ENCODE measurements at places on chromosomes 6 and 20.

DNA sequence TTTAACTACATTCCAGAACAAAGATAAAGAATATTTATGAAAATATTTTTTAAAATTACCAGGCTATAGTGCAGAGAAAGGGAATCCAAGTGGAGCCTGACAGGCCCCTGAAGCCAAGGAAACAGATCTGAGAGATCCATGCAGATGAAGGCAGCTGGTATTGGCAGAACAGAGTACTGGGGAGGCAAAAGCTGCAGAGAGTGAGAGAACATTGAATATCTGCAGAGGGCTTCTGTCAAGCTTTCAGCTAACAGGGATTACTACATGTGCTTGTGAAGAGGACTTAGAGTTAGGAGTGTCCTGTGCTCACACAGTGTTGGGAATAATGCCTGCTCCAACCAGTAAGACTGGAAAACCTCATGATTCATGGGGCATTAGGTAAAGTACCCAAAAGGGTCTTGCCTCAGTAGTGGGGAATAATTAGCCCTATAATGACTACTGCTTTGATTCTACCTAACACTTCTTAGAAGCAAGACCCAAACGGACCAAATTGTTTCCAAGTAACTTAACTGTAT lies 657.2 kb downstream of the DHX35 start:
- peak; percentile 27 for DNase-seq

DNA sequence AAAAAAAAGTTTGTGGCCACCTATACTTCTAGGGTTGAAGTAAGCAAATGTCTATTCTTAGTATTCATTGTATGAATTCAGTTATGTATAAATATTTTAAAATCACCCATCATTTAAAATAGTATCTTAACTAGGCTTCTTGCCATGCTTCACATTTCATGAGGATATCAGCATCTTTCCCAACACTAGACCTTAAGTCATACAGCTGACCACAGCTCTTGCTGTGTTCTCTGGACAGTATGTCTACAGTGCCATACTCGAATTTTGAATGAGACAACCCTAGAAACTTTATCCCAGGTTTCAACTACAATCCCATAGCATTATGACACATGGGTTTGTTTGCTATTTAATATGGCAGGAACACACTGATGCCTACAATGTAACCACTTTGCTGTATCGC lies 5.2 kb downstream of the TXNDC5 start:
- DNase-seq, result no peak

- no peak for DNase-seq
These were observed 443.6 kb downstream of the CDC5L start for GRCh38 chr6:44831002-44831610.

DNA sequence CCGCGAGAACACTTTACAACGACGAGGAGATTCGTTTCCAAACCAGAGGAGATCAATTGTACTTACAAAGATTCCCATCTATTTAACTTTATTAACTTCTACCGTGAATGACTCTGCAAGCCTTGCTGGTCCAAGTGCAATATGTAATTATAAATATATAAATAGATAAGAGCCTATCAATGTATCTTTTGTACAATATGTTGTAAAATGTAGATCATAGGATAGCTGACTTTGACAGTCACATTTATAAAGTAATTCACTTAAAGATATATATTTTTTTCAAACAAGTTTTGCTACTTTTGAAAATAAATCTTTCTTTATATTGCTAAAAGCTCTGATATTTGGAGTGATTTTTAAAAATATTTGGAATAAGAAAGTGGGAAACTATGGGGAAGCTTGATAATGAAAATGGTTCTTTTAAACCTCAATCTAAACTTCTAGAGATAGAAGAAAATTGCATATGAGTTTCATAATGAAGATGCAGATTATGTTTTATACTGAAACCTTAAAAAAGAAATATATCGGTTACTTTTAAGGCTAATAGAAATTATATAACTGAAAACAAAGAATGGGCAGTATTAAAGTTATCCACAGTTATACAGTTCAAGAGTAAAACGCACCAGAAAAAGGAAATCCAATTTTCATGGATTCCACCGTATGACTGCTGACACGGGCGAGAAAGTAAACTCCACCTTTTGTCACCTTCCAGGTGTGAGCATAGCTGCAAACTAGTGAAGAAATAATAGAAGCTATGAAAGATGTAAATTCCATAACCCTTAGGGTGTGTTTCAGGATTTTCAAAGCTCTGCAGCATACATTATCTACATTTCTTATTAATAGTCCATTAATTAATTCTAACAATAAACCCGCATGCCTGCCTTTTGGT lies 3.3 kb downstream of the TCF21 start:
- peak; percentile 40 for DNase-seq

DNA sequence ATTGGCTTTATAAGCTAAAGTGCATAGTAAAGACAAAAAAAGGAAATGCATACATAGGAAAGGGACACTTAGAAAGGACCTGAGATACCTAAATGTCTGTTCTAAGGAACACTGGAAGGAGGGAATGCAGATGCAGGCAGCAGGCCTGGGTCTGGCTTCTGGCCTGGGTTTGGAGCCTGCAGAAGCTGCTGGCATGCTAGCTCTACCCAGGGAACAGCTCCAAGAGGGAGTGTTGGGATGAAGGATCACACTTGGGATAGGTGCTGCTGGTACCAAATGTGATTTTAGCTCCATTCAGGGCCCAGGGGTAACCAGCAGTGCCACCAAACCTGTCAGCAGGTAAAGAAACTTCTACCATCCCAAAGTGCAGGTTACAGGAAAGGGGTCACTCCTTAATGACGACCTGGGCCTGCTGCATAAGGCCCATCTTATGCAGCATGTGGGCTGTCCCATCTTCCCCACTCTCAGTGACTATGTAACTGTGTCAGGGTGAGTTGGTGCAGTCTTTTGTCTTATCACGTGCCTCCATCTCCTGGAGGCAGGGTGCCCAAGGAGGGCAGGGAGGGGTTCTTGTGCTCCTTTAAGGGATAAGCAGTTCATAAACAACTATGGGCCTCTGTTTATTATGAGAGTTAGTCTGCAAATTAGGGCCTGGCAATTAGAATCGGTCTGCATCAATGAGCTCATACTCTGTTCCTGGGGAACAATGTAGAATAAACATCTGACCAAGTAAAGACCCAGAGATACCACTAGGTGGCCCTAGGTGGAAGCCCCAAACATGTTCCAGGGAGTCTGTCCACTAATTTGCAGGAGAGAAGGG lies 26.9 kb downstream of the DDX27 start:
- DNase-seq, result peak; percentile 39

GRCh38 chr20:11219192-11219591 lies 545.4 kb upstream of the JAG1 start:
- no peak for DNase-seq

GRCh38 chr6:119261944-119262284 lies 87.6 kb downstream of the MAN1A1 start:
- no peak for DNase-seq

DNA sequence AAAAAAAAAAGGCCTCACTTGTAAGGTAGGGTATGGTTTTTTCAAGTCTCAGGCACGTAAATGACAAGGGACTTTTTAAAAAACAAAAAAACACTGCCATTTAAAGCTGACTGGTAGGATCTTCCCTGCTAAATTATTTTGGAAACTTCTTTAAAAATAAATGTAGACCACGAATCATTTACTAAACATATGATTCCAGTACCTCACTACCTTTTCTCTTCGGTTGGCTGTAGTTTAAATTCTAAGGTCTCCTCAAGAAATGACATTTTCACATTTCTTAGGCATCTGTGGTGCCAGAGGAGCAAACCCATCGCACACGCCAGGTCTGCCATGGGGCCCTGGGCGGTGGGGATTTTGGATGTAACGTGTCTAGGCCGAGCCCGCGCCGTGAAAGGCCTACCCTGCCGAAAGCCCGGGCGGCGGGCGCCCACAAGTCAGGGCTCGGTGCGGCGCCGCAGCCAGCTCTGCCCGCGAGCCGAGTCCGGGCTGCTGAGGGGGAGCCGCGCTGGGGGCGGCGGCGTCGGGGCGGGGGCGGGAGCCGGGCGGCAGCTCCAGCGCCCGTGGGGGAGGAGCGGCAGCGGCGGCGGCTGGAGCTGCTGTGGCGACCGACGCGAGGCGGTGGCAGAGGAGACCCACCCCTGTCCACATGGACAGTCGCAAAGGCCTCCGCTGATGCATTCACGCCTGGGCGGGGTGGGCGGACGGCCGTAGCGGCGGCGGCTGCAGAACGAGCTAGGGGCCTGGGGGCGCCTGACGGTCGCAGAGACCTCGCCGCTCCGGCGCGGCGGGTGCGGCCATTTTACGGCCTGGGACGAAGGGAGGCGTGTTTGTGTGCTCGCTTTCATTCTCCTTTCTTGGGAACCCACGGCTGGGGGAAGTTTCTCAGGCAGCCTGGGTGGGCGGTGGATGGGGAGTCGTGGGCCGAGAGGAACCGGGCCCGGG lies at the start of gene SENP6:
Gene SENP6, plus strand, starts transcription at position 577 of the 942 bp plus-strand sequence. CDS start 645 bp downstream, outside the sequence.
- DNase-seq, result peak; percentile 91

Data from brain (organoid and tissue), 16 donors.